ENCODE measurements at places on chromosomes 5 and 9.

- no peak for DNase-seq
Measured at GRCh38 chr5:115825948-115826347, 9.5 kb upstream of the CDO1 start.

GRCh38 chr5:173890195-173890991, 2.2 kb downstream of the CPEB4 start:
- DNase-seq, result no peak

- no peak for DNase-seq
Measured at GRCh38 chr9:109328978-109329637, 8.2 kb upstream of the EPB41L4B start.

DNA sequence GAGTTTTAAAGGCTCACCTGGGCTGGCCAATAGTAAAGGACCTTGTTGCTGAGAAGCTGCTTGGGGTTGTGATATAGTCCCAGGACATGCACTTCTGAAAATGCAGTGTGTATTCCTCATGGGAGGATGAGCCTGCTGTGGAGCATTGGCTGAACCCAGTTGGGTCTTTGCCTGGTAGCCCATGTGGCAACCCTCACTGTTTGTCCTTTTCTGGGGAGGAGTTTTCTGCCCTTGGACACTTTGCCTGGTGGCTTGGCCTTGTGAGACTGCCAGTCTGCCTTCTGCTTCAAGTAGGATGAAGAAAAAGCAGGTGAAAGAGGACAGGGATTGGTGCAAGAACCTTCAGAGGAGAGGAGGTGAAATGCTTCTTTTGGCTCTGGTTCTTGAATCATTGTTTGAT, 4.0 kb downstream of the TENT4A start:
- no peak for DNase-seq

- DNase-seq, result no peak
Measured at GRCh38 chr5:36691696-36692371, 85.4 kb downstream of the SLC1A3 start.

DNA sequence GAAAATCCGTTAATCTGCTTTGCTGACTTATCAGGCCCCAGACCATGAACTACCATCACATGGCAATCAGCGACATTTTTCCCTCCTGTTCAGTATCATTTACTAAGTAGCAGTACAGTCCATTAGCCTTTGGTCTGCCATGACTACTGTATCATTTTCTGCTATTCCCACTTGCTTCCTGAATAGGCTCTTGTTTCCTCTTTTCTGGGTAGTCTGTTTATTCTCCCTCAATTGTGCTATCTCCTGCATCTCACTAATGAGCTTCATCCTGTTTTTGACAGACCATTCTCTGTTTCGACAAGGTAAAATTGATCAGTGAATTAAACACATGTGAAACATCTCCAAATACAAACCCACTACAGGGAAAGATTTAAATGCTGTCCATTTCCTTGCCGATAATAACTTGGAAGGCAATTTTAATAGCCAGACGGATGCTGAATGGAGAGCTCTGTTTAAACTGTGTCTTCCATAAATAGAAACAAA, 263.5 kb upstream of the ANKRD55 start:
- DNase-seq, result no peak

GRCh38 chr5:90967443-90967842, 408.8 kb downstream of the ADGRV1 start:
- DNase-seq, result no peak

- no peak for DNase-seq
Measured at GRCh38 chr5:133890314-133890713, 78.1 kb downstream of the C5orf15 start.

DNA sequence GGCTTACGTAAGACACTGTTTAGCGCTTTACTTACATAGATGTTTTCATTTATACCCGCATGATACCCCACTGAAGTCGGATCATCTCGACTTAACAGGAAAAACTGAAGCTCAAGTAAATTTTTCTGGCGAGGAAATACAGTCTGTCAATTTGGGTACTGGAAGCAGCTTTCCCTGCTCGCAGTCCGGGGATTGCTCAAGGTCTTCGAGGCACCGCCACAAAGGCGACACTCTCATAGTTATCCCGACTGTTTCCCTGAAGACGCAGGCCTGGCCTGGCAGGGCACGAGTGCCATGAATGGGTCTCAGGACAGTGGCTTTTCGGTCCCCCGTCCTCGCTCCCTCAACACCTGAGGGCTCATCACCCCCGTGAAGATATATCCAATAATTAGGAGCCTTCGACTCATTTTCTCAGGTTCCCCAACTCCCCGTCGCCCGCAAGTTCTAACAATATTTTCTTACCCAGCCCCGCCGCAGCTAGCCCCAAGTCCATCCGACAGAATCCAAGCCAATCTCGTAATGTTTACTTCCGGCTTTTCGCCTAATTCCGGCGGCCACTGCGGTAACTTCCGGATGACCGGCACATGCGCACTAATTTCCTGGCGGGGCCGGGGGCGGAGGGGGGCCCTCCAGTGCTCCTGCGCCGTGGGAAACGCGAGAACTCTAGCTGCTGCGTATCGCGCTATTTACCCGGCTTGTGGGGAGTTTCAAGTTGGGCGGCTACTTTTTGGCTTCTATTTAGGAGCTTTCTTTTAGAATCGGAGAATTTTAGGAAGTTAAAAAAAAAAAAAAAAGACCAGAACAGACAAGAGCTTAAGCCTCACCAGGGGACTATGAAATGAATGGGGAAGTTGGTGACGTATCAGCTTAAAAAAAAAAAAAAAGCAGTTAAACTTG, at the start of gene SLU7:
TSS of gene SLU7 (minus strand) at position 521 of the 897 bp plus-strand sequence. CDS start 3,787 bp downstream, outside the sequence.
- DNase-seq, result peak; percentile 89

GRCh38 chr5:143708672-143709071, 103.3 kb upstream of the HMHB1 start:
- DNase-seq, result no peak

DNA sequence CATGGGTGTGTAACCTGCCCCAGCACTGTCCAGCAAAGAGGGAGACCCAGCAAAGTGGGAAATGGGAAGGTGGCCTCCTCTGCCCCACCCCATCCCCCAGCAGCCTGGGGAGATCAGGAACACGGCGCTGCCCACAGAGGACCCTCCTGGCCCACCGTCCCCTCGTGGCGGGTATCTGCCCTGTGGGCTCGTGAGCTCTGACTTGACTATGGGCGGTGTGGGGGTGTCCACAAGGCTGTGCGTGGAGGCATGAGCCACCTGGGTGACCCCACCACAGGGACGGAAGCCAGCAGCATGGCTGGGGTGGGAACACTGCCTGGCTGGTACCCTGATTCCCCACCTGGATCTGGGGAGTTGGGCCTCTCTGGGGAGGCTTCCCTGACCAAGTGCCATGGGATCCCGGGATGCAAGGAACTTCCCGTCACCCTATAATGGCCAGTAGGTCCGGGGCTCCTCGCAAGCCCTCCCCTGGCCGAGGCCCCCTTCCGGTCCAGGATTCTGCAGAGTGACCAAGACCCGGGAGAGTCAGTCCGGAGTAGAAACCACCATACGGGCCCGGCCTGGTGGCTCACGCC, 29.3 kb upstream of the SLC6A19 start:
- DNase-seq, result no peak

DNA sequence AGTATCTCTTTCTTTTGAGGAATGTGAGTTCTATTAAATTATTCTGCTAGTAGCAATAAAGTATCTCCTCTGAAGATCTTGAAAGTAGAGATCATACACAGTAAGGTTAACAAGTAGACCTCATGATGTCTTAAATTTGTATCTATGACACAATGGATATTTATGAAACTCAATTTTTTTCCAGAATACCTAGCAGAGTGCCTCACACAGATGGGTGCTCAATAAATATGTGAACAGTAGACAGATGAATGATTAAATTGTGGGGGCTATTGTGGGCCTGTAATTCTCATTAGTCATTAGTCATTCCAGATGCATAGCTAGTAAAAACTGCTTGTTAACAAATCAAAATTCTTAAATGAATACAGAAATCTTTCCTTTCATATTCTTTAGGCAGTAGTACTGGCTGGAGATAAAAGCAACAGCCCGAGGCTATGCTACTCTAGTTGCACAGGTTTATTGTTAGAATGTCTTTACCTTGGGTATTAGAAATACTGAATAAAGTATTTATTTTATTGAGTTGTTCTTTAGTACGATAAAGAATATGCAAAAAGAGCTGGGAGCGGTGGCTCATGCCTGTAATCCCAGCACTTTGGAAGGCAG, 22.0 kb downstream of the CHD1 start:
- no peak for DNase-seq

- no peak for DNase-seq
Measured at GRCh38 chr9:130433168-130433946, 11.4 kb upstream of the ASS1 start.

DNA sequence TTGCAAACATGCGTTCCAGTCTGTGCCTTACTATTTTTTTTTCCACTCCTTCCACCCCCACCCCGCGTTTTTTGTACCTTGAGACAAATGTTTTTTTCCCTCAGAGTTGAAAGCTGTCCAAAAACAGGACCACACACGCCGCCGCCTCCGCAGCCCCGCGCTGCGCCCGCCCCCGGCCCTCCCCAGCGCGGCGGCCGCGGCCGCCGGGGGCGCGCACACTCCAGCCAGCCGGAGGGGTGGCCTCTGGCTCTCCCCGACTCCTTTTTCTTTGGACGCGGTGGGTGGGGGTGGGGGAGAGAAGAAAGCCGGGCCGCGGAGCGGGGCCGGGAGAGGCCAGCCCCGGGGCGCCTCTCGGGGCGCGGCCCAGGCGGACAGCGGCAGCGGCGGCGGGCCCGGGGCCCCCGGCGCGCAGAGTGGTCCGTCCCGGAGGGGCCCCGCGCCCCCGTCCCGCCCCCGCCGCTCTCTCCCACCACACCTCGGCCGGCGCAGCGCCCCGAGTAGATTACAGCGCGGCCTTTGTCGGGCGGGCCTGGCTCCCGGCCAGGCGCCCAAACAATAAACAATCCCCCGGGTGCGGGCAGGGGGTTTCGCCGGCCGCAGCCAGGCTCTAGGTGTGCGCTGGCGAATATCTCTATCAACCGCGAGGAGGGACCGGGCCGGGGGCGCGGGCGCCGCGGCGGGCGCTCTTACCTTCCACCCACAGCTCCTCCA, 10.9 kb downstream of the PTCH1 start:
- no peak for DNase-seq

GRCh38 chr5:110545716-110546115, 180.8 kb downstream of the TMEM232 start:
- no peak for DNase-seq

GRCh38 chr5:35331956-35332950, 102.0 kb upstream of the PRLR start:
- no peak for DNase-seq

DNA sequence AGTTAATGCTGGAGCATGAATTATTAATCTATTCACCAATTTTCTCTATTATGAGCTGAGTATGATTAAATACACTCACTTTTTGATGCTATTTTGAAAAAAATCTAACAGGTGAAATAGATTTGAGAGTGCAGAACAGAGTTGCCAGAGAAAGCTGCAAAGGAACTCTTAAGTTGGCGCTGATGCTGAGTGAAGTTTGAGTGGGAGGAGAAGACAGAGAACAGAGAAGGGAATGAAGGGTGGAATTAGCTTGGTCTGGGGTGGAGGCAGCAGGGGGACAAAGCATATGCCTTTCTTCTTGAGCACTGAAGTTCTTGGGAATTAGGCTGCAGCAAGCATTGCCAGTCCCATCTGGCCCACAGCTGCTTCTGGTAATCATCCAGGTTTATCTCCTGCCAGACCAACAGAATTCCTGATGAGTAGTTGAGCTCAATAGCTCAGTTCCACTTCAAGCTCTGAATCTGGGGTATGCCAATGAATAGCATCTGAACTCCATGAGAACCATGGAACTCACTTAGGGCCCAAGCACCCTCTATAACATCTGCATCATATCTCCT, 290.1 kb downstream of the HINT1 start:
- DNase-seq, result no peak

GRCh38 chr5:109981979-109982378, 292.3 kb downstream of the MAN2A1 start:
- no peak for DNase-seq

GRCh38 chr9:71245651-71246050, 124.2 kb upstream of the TRPM3 start:
- DNase-seq, result no peak

- no peak for DNase-seq
Measured at GRCh38 chr5:98769210-98769958, 4.1 kb upstream of the RGMB start.

- no peak for DNase-seq
Measured at GRCh38 chr5:129631961-129632360, 115.9 kb upstream of the MINAR2 start.

Data from HFF-Myc (cell line).